ENCODE measurements at places on chromosomes 12 and 14. TPM values are rescaled to one million over a fixed set of nuclear protein-coding genes. Genes with fewer than 3 reads are reported as not detected.

DNA sequence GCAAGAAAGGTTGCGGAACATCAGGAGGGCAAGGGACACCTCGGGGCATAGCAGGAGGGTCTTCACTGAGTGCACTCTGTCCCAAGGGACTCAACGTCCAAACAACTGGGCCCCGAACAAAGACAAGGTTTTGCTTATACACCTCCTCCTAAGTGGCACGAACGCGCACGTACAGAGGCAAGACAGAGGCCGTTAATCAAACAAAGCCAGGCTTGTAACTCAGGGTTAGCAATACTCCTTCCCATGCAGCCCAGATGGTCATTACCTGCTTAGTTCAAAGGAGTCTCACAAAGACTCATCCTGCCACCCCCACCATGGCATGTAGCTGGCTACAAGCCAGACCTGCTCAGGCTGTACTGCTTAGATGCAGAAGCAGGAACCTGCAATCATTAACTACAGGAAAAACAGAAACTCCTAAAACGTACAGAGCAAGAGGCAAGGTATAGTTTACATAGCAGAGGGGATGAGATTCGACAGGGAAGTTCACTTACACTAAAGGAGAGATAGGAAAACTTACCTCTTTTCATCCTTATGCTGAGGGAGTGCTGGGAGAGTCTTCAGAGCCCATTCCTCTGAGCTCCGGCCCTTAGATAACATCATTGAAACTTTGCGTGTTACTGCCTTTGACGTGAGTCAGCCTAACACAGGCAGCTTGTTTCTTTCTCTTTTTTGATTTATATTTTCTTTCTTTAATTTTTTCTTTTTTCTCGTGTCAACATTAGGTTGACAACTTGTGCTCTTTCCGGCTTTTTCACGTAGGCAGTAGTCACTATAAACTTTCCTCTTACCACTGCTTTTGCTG, 1319.1 kb downstream of the TMEM121 start:
- H3K4me3 ChIP-seq, result no peak overlapping the region
- no peak overlapping the region for H3K27ac ChIP-seq
- no peaks in the 10 kb centered on the region for H3K36me3 ChIP-seq
- peak; percentile 41 for DNase-seq
- H3K27me3 ChIP-seq, result no peaks in the 10 kb centered on the region
- H3K4me1 ChIP-seq, result no peaks in the 10 kb centered on the region

DNA sequence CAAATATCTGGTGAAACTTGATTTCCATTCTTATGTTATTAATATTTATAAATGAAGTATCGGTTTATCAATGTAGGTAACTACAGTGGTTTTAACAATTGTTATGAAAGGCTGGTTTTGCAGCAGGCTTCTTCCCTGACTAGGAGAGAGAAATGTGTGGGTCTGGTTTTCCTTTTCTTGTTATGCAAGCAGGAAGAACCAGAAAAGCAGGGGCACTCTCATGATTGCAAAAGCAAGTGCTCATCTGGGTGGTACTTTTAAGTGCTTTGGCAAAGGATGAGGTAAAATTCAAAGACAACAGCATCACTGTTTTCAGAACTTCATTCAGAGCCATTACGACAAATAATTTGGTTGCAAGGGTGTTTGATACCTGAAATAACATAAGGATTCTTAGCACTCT, 105.6 kb downstream of the PTPRO start:
- H3K4me1 ChIP-seq, result no peaks in the 10 kb centered on the region
- no peak for DNase-seq
- H3K4me3 ChIP-seq, result no peak overlapping the region

GRCh38 chr12:127340381-127340780, 926.6 kb upstream of the TMEM132C start:
- H3K36me3 ChIP-seq, result no peaks in the 10 kb centered on the region
- no peaks in the 10 kb centered on the region for H3K4me1 ChIP-seq
- no peak for DNase-seq
- peaks cover 3% of the 10 kb centered on the region for H3K27me3 ChIP-seq
- H3K4me3 ChIP-seq, result no peak overlapping the region

Gene CMTM5
- not detected for total RNA-seq
